Tibial nerve (tissue), 4 donors: ENCODE measurements at places on chromosomes 1 and 21.

DNA sequence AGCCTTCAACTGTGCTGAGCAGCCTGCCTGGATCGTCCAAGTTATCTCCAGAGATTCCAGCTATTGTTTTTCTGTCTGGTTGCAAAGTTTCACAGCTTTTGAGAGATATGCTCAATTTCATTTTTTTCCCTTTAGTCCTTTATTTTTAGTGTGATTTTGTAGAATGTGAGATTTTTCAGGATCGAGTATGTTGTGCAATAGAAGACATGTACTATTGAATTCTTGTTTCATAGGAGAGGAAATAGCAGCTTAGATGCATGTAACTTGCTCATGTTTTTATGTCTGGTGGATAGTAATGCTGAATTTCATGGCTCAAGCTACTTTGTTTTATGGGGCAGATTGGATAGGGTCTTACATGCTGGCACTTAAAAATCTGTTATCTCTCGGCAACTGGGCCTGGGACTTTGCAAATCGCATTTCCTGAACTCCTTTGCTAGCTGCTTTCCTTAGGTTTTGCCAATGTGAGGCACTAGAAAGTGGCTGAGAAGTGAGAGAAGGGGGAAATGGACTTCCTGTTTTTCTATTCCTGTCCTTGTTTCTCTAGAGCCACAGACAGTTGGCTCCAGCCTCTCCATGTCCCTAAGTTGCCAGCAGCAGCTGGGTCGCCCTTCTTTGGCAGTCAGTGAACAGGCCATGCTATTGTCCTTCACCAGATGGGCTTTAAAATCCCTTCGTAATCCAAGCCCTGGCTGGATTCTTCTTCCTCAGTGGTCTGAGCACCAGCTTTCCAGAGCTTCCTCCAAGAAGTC lies 101.4 kb upstream of the PDE4B start:
- no peaks in the 10 kb centered on the region for H3K36me3 ChIP-seq
- H3K27ac ChIP-seq = peak overlapping the region; percentile 57
- H3K27me3 ChIP-seq = no peaks in the 10 kb centered on the region
- H3K4me3 ChIP-seq = no peak overlapping the region
- DNase-seq = no peak

DNA sequence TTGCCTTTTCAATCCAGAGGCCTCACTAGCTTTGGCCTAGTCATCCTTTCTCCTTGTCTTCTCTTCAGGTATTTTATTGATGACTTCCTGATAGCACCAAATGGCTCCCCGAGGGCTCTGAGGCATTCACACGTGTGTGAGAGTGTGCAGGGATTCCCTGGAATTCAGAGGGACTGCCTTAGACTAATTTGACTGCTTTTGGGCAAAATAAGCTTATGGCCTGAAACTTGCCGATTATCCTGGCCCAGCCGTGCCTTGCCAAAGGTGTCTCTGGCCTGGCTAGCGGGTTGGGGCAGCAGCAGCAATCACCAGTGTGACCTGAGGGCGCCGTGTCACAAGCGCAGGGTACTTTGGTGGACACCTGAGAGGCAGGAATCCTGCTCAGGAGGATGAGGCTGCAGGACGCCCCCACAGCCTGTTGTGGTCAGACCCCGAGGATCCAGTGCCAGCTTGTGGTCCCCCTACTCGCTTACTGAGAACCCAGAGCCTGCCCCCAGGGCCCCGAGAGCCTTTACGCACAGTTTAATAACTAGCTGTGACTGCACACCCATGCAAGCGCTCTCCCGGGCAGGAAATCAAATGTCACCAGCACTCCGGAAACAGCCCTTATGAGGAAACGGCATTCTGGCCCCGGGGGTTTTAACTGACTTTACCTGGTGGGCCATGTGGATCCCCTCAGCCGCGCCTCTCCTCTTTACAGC lies 62.8 kb upstream of the PDE9A start:
- H3K27ac ChIP-seq = no peak overlapping the region
- H3K4me1 ChIP-seq = no peaks in the 10 kb centered on the region
- no peaks in the 10 kb centered on the region for H3K27me3 ChIP-seq
- DNase-seq = no peak
- no peak overlapping the region for H3K4me3 ChIP-seq

- no peaks in the 10 kb centered on the region for H3K27me3 ChIP-seq
- no peaks in the 10 kb centered on the region for H3K36me3 ChIP-seq
- no peak overlapping the region for H3K4me3 ChIP-seq
- H3K27ac ChIP-seq = no peak overlapping the region
Measured at GRCh38 chr1:234972411-234973191, 156.0 kb downstream of the TOMM20 start.

DNA sequence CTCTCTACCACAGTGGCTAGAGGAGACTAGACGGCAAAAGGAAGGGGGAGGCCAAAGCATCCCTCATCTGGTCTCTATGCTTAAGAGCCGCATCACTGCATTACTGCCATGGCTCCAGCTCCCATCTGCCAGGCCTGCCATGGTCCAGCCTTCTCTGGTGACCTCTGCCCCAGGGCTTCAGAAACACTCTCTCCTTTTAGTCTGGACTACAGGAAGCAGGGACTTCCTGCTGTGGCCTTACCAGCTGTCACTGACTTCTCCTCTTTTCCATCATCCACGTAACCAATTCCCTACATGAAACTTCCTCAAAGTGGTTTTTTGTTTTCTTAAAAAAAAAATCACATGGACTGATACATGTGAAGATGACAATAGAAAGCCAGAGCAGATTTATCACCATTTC lies 323.1 kb upstream of the NFIA start:
- H3K27me3 ChIP-seq = no peaks in the 10 kb centered on the region
- peaks cover 8% of the 10 kb centered on the region for H3K4me1 ChIP-seq
- H3K36me3 ChIP-seq = no peaks in the 10 kb centered on the region
- no peak overlapping the region for H3K4me3 ChIP-seq
- DNase-seq = no peak
- no peak overlapping the region for H3K27ac ChIP-seq

DNA sequence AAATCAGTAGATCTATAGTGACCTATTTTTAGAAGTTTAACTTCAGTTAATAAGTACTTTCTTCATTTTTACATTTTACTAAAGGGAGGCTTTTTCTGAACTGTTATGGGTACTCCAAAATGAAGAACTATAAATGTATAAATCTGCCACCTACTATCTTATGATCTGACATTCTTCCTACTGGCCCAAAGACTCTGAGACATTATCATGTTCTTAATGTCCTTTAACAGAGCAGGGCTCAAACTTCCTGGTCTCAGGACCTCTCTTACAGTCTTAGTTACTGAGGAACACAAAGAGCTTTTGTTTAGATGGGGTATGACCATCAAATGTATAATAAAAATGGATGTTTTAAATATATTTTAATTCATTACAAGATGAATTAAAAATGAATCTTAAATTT lies 8.9 kb downstream of the TRIM33 start:
- H3K27ac ChIP-seq = no peak overlapping the region
- H3K36me3 ChIP-seq = no peaks in the 10 kb centered on the region
- H3K4me1 ChIP-seq = no peaks in the 10 kb centered on the region
- no peak overlapping the region for H3K4me3 ChIP-seq
- no peak for DNase-seq

DNA sequence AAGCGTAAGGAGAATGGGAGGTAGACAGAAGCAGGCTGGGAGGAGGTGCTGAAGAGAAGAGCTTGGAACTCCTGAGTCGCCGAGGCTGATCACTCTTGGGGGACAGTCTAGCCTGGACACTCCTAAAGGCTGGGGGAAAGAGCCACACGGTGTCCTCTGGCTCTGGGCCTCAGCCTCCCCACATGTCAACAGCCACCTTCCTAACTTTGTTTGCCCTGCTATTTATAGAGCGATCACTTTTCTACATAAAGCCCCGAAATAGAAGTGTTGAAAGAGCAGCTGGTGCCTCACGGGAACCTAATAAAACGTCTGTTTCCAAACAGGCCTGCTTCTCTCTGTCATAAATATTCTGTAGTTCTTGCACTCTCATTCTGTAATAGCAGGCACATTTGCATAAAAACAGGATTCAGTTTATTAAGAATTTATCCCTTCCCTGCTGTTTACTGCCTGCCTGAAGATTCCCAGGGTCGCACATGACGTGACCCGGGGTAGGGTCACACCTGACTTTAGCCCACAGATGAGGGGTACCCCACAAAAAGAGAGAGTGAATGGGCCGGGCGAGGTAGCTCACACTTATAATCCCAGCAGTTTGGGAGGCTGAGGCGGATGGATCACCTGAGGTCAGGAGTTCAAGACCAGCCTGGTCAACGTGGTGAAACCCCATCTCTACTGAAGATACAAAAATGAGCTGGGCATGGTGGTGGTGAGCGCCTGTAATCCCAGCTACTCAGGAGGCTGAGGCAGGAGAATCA lies 212.5 kb downstream of the TOMM20 start:
- H3K36me3 ChIP-seq = no peaks in the 10 kb centered on the region
- peaks cover 24% of the 10 kb centered on the region for H3K4me1 ChIP-seq
- H3K27me3 ChIP-seq = no peaks in the 10 kb centered on the region
- no peak for DNase-seq

DNA sequence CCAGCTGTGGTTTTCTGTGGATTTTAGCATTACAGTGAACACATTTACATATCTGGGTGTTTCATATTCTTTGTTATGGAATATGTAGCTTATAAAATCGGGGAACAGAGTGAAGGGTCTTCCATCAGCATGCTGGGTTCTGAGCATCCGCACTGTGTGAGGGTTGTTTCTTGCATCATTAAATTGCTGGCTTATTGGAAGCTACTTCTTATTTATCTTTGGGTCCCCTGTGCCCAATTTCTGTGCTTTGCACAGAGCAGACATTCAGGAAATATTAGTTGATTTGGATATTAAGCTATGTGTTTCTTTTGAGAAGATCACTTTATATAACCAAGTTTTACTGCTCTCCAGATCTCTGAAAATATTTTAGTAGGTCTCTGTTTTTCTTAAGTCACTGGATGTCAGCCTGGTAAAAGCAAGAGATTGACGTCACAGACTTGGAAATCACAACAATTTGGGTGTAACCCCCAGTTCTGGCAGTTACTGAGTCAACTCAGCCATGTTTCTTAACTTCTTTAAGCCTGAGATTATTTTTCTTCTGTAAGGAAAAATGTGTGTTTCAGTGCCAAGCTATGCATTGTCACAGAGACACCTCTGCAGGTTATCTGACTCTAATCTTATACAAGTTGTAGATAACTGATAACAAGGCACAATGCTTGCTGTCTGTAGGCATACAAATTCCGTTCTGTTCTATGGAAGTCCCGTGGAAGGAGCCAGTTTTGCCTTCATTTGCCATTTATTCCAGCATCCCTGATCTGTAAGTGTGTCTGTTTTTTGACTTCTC lies 258.3 kb upstream of the KAZN start:
- no peaks in the 10 kb centered on the region for H3K4me1 ChIP-seq
- DNase-seq = no peak
- H3K27ac ChIP-seq = no peak overlapping the region
- no peak overlapping the region for H3K4me3 ChIP-seq
- H3K27me3 ChIP-seq = no peaks in the 10 kb centered on the region

DNA sequence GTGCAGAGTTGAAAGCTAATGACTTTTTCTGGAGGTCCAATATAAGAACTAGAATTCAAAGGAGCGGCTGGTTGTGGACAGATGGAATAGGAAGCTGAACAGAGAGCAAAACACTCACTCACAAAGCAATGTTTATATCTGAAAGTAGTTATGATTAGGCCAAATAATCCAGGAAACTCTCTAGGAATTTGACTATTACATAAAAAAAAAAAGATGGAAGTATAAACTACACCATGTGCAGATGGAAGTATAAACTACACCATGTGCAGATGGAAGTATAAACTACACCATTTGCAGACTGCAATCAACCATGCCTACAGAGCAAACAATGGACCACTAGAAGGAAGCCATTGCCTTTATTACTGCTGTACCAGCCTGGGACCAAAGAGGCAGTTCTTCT lies 771.1 kb downstream of the BRINP3 start:
- H3K4me1 ChIP-seq = no peaks in the 10 kb centered on the region
- no peaks in the 10 kb centered on the region for H3K27me3 ChIP-seq
- DNase-seq = no peak
- H3K4me3 ChIP-seq = no peak overlapping the region
- H3K36me3 ChIP-seq = no peaks in the 10 kb centered on the region

DNA sequence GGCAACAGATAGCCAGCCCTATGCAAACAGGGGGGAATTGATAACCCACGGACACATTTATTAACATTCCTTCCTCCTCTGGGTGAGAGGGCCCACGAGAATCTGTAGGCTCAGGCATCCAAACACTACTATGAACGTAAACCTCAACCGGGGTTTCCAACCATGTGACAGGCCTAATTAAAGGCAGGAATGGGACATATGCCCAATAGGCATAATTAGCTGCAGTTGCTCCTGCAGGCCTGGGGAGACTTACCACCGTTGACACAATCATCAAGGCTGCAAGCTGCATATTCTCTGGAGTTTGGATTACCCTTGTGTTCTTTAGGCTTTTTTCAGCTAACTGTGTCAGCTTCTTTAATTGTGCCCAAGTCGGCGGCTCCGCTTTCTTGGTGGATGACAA lies 22.2 kb upstream of the GBP1 start:
- no peaks in the 10 kb centered on the region for H3K27me3 ChIP-seq
- H3K36me3 ChIP-seq = no peaks in the 10 kb centered on the region
- no peaks in the 10 kb centered on the region for H3K4me1 ChIP-seq
- no peak overlapping the region for H3K27ac ChIP-seq
- no peak for DNase-seq

- no peaks in the 10 kb centered on the region for H3K4me1 ChIP-seq
- no peak overlapping the region for H3K27ac ChIP-seq
- no peak overlapping the region for H3K4me3 ChIP-seq
- H3K27me3 ChIP-seq = no peaks in the 10 kb centered on the region
- DNase-seq = no peak
Measured at GRCh38 chr1:153984123-153984894, 1.8 kb downstream of the RAB13 start.

DNA sequence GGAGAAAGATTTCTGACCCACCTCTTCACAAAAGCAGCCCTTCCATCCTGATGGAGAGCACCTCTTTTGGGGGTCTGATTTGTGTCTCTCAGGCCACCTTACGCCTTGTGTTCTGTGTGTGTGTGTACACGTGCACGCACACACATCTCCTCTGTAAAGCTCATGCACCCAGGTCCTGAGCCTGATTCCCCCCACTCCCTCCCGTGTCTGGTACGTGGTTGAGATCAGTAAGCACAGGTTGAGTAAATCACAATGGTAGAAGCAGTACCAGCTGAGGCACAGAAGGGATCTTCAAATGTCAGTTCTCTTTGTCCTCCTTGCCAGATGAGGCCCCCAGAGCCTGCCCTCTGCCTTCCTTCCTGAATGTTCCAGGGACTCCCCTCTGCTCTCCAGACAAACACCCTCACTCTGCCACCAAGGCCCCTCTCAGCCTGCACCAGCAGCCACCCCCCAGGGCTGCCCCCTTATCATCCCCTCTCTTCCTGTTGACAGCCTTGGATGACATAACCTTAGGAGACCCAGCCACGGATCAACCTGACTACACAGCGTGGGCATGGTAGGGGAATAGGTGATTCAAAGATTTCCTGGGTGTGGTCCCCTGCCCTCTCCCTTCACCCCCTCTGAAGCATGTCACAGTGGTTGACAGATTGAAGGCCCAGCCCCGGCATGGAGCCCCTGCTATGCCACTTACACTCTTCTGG lies 112.8 kb downstream of the HIVEP3 start:
- H3K27ac ChIP-seq = no peak overlapping the region
- H3K4me1 ChIP-seq = peaks cover 6% of the 10 kb centered on the region
